ENCODE measurements at places on chromosomes 11 and 22.

DNA sequence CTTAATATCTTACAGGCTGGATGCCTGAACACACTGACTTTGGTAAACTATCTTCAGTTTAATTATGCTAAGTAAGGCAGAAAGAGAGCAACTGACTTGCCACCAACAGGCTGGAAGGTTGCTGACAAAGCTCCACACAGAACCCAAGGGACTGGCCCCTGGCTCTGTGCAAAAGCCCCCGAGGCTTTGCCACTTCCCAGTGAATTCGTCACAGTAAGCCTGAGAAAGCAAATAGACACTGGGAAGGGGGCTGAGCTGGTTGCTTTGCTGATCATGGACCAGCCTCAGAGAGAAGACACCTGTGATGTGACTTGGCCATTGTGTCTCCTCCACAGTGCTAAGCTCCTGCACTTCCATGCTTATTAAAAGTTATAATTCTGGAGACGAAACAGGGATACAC is 91.7 kb downstream of the BLID start:
- DNase-seq, result no peak

DNA sequence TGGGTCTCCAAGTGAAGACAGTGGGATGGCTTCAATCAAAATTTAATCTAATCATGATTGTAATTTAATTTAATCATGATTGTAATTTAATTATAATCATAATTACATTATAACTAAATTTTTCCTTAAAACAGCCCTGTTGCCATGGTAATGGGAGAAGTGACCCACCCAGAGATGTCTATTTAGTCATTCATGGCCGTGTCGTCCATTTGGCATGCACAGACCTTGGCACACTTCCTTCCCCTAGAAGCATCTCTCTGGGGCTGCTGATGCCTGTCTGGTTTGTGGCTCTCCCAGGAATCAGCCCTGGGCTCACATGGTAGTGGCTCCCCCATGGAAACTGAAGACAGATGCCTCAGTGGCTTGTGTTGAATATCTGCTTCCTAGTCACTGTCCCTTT is 27.0 kb downstream of the P4HA3 start:
- peak; percentile 61 for DNase-seq

DNA sequence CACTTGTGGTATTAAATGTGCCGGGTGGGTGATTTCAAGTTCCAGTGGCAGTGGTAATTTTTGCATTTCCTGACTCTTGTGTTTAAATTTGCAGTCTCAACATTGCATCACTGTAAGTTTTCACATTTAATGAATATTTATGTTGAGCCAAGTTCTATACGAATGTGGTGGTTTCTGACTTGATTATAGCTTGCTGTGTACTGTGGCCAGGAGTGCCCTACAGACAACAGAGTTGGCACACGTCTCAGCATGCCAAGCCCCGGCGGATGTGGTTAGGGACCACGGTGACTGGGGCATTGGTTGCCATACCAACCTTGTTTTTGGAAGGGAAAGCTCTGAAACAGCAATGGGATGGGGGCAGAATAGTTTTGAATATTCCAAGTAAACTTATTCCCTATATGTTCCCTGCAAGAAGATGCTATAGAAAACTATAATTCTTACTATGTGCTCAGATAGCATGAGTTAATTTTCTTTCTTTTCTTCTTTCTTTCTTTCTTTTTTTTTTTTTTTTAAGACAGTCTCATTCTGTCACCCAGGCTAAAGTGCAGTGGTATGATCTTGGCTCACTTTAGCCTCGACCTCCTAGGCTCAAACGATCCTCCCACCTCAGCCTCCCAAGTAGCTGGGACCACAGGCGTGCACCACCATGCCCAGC is 16.0 kb downstream of the ZNRF3 start:
- DNase-seq, result no peak

- no peak for DNase-seq
Observed at GRCh38 chr22:17769013-17769715, 5.1 kb downstream of the BID start.

DNA sequence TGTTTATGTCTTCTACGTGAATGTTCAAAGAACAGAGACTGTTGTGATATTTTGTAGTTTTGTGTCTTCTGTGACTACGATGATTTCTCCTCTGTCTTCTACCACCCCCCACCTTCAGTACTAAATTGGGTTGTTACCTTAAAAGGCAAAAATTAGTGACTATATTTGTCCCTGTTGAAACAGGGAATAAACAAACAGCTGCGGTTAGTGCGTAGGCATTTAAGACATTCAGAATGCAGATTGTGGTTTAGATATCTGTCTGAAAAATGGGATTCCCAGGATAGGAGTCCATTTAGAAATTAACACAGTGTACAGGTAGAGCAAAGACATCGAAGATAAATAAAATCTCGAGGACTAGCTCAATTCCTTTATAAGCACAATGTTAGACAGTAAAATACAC is 15.6 kb upstream of the ARHGAP42 start:
- DNase-seq, result peak; percentile 74

- DNase-seq, result no peak
Observed at GRCh38 chr11:67291481-67292381, 2.6 kb downstream of the ANKRD13D start.

DNA sequence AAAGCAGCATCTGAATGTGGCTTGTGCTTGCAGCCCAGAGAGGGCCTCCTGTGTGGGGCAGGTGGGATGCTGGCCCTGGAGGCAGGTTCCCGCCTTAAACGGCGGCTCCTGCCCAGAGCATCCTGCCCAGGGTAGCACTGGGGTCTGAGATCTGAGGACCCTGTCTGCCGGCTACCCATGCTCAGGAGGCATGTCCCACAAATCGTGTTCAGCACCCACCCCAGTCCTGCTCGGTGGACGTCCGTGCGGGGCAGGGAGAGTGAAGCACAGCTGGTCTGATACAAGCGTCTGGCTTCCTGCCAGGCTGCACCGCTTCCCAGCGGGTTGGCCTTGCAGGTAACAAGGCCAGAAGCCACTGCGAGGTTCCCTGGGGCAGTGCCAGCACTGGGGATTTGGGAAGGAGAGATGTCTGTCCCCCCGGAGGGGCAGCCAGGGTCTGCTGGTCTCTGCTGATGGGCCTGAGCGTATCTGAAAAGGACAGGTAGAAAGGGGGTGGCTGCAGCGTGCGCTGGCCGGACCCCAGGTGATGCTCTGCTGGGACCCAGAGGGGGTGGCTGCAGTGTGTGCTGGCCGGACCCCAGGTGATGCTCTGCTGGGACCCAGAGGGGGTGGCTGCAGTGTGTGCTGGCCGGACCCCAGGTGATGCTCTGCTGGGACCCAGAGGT is 3.6 kb downstream of the TRABD start:
- DNase-seq, result no peak

DNA sequence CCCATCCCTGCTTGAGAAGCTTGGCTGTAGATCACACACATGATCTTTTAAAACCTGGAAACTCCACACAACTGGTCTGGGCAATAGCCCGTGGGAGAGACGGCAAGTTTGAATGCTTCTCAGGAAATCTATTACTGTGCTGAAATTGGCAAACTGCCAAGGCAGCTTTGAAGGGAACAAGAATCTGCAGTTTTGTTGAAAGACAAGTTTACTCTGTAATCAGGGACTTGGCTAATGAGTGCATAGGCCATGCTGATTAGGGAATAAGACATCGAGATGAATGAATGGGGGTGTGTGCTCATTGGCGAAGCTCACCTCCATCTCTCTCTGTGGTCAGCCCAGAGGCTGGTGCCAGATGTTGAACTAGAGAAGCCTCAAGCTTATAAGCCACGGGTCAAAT is 218.8 kb downstream of the HIPK3 start:
- DNase-seq, result peak; percentile 69

DNA sequence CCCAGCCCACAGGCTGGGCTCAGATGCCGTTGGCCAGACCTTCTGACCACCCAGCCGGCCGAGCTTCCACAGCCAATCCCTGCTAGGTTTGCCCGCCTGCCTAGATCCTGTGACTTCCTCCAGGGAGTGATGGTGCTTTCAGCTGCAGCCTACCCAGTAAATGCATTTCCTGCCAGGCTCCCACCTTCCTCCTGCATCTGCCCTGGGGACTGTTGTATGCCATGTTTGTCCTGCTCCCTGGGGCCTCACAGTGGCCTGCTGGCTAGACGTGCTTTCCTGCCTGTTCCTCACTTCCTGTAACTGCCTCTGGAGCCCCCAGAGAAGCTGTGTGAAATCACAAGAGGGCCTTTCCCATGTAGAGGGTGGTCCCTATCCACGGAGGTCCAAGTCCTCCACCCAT is 86.2 kb downstream of the GALNT18 start:
- DNase-seq, result no peak

DNA sequence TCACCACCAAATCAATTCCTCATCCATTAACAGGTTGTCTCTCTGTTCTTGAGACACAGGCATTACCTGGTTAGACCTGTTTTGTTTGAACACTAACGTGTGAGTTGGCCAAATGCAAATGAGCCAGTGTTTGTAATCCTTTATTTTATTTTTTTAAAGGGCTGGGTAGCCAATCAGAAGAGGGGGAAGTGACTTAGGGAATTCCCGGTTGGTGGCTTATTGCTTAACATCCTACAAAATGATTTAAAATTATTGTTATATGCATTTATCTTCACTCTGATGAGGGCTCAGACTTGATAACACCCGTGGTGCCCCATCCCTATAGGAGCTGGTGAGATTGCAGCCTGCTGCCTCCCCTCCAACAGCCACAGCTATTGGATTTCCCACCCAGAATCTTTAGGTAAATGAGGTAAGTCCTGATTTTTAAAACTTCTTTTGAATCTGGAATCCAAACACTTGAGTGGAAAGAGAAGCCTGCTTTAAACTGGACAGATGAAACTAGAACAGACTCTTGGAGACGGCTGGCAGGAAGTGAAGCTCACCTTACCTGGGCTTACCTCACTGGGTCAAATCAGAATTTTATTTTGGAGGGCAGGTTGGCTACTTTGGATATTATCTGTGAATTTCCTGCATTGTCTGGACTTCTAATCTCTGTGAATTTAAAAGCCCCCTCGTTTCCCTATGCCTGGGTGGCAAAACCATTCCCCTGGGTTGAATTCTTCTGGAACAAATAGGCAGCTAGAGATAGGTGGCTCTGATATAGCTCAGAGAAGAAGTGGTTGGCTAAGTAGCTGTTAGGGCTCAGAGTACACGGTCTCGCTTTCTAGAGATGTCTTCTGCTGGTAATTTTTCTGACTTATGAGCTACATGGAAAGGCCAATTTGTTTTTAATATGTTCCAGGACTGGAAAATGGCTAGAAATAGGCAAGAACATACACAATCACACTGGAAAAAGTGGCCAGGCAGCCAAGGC is at the start of gene EHF:
Gene EHF (plus strand): TSS at position 274 of the 973 bp plus-strand sequence. CDS start 21,538 bp downstream, outside the sequence.
- DNase-seq, result no peak

DNA sequence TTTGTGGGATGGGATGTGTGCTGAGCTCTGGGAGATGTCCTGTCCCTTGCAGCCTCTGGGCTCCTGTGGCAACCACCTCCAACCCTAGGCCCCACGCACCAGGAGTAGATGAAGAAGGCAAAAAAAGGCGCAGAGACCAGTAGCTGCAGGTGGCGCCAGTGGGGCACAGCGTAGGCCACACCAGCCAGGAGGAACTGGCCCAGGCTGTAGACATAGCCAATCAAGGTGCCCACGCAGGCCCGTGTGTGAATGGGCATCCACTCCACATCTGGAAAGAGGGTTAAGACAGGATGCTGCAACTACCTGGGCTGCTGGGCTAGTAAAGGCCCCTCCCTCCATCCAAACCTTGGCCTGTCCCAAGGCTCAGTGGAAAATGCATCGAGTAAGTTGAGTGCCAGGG is 3.0 kb downstream of the SLC22A6 start:
- DNase-seq, result no peak

GRCh38 chr11:2298795-2299761 is 2.6 kb downstream of the C11orf21 start:
- no peak for DNase-seq

GRCh38 chr22:29703569-29704195 is 16.1 kb upstream of the CABP7 start:
- DNase-seq, result no peak

DNA sequence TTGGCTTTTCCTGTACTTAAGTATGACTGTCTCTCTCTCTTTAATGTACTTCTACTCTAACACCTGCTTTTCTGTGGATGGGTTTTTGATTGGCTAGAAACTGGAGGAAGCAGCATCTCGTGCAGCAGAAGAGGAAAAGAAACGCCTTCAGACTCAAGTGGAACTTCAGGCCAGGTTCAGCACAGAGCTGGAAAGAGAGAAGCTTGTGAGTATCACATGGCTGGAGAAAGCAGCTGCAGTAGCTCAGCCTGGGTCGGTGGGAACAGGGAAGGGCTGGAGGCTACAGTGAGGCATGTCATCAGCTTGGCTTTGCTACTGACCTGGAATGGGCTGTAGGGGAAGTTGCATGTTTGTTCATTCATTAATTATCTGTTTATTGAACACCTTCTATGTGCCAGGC is 74.2 kb downstream of the SWAP70 start:
- DNase-seq, result peak; percentile 28

DNA sequence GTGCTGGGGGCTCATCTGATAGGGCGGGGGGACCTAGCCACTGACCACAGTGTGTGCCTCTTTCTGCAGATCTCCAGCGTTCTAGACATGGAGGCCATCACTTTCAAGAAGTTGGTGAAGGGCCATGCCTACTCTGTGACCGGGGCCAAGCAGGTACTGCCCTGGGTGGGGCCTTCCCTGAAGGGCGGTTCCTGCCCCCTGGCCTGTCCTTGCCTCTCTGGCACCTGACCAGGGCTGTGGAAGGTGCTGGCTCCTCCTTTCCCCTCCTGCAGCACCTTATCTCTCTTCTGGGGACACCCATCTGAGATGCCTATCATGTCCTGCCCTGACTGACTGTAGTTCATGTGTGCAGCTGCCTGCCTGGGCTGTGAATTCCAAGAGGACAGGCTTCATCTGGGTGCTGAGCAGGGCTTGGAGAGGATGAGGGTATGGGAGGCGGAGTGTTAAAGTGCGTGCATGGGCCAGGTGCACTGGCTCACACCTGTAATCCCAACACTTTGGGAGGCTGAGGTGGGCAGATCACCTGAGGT is 5.5 kb downstream of the CAPN1 start:
- no peak for DNase-seq

DNA sequence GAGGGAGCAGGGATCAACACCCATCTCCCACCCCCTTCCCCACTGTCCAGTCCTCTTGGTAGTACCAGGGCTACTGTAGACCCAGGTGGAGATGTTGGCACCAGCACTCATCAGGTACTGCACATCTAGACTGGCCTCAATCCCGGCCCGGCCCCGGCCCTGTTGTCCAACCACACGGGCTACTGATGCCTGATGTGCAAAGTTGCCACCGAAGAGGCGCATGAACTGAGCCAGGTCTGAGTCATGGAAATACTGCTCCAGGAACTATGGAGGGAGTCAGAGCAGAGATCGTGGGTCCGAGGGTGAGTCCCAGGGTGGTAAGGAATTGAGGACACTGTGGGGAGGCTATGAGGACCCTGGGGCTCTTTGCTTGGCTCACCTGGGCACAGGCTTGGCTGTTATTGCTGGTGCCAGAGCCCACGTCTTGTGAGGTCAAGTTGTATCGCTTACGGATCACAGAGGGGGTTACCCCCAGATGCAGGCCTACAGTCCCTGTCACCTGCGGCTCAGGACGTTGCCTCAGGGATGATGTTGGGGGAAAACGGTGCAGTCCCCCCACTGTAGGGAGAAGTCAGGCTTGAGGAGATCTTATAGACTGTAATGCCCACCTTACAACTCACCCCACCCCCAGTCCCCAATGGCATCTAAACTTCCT is 2.5 kb downstream of the TPP1 start:
- no peak for DNase-seq
